ENCODE measurements at places on chromosomes 2 and 18.

GRCh38 chr2:186281726-186282125 is 204.3 kb upstream of the ZC3H15 start:
- peak; percentile 13 for DNase-seq

GRCh38 chr2:226256237-226256636 is 543.4 kb downstream of the IRS1 start:
- peak; percentile 68 for DNase-seq

- DNase-seq = peak; percentile 90
Measured at GRCh38 chr2:173101687-173102086, 26.0 kb downstream of the MAP3K20 start.

DNA sequence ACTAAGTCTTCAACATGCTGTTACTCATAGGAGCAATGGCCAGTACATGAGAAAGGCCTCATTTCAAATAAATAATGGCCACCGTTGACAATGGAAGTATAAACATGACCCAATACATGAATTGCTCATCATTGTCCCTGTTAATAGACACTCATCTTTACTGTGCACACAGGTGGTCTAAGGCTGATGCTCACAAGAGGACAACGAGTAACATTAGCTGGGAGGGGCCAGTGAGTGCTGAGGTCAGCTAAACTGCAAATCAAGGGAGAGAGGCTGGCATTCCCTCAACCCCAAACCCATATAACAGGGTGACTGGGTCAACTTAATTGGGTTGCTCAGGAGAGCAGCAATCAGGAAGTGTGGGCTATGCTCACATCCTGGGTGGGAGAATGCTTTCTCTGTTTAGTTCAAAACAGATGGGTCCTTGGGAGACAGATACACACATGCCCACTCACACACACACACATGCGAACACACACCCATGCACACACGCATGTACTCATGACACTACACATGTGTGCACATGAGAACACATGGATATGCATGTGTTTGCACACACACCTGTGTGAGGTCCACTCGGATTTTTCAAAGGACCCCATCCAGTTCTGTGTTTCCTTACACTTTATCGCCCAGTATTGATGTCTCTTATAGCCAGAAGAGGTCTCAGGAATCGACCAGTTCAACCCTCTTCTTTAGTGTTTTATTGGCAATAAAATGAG is 172.0 kb downstream of the INHBB start:
- no peak for DNase-seq

DNA sequence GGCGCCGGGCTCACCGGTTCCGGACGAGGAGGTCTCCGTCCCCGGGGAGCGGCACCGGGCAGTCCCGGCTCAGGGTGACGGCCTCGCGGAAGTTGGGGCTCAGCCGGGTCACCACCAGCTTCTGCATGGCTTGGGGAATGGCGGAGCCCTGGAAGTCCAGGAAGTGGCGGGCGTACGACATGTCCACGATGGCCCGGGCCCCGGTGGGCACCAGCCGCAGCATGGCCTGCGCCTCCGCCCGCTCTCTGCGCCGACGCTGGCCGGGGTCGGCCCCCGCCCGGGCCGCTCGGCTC is 157 bp downstream of the PTGR3 start:
- no peak for DNase-seq

- no peak for DNase-seq
Measured at GRCh38 chr2:50263728-50264127, 768.2 kb downstream of the NRXN1 start.

DNA sequence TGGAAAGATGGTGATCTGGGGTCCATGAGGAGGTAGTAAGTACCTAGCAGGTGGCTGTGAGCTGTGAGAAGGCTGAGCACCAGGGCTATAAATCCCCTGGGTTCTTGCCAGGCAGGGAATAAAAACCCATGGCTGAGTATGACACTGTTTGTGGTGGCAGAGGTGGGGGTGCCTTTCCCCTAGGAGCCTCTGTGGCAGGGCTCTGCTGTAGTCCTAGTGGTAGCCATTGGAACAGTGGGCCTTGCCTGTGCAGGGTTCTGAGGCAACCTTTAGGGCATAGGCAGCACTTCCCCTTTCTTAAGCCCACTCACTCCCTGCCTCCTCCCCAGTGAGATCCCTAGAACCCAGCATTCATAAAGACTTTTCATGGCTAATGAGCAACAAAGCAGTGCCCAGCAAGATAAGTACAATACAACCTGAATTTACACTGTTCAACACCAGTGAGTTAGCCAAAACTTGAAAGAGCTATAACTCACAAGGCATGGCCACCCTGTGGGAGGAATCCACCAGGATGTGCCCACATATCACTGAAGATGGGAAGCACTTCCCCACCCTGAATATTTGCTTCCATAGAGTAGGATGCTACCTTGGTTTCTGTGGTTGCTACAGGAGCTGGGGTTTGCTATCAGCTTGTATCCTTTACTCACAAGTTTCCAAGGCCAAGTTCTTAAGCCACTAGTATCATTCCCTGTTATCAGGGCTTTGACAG is 100.9 kb upstream of the NEUROD1 start:
- no peak for DNase-seq

DNA sequence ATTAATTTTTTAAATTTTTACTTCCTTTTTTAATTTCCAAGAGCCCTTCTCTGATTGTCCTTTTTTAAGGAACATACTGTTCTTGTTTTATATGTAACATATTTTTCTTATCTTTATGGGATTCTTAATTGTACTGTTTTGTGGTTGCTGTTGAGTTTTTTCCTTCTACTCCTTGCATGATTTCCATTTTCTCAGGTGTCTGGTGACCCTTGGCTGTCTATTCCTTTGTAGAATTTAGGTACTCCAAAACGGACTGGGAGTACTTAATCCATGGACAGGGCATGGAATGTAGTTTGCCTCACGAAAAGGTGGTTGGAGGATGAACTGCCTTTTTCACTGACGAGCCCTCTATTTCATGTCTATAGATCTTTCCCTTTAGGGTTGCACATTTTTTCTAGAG is 26.6 kb downstream of the TWSG1 start:
- no peak for DNase-seq

GRCh38 chr18:9575558-9575957 is 38.8 kb downstream of the PPP4R1 start:
- peak; percentile 97 for DNase-seq

- no peak for DNase-seq
Measured at GRCh38 chr2:240759459-240759858, 60.6 kb downstream of the KIF1A start.

- DNase-seq = no peak
Measured at GRCh38 chr2:183089192-183089851, 10.8 kb downstream of the DUSP19 start.

DNA sequence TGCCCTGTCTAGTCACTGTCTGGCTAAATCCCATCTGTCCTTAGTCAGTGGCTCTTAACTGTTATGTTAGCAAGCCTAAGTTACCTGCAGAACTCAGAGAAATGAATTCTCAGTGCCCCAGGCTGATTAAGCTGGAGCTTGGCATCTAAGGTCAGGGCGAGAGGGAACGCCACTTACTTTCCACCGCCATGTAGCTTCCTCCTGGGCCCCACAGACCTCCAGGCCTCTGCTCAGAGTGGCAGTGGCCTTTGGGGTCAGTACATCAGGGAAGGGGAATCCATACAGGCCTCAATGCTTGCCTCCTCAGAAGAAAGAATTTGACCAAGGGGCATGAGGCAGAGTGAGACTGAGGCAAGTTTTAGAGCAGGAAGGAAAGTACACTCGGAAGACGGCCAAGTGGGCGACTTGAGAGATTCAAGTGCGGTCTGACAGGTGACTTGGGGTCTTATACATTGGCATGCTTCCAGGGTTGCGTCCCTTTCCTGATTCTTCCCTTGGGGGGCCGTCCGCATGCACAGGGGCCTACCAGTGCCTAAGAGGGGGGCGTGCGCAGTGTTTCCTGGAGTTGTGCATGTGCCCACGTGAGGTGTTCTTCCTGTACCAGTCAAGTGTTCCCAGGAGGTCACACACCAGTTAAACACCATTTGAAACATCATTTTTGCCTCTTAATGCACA is 64.1 kb downstream of the EMILIN2 start:
- no peak for DNase-seq

DNA sequence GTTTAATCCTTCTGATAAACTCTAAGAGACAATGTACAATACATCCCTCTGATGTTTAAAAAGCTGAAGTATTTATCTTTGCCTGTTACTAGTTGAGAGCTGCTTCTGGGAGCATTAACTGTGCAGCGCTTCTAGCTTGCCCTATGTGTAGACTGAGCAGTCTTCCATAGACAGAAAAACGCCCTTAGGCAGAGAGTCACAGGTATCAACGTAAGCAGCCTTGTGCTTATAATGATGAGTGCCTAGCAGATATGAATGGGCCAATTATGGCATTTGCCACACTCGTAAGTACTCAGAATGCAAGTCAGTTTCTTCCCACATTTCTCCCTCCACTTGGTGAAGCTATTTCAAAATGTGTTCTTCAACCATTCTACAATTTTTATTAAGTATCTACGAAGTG is 731.1 kb upstream of the SLC8A1 start:
- DNase-seq = no peak

DNA sequence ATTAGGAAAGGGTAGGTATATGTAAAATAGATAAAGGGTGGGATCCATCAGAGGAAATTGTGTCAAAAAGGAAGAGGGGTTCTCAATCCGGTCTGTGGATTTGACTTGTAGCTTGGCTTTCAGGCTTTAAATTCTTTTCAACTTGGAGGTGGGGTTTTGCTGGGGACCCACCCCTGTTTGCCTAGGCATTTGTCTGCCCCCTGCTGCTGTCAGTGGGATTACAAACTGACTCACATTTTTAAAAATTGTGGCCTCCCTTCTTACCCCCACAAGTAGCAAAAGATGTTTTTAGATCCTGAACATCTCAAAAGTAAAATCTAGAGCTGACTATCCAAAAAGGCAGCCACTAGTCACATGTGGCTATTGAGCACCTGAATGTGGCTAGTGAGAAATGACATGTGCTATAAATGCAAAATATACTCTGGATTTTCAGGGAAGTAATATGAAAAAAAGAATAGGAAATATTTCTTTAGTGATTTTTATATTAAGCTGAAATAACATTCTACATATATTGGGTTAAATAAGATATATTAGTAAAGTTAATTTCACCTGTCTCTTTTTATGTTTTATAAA is 178.9 kb downstream of the GFPT1 start:
- DNase-seq = no peak

DNA sequence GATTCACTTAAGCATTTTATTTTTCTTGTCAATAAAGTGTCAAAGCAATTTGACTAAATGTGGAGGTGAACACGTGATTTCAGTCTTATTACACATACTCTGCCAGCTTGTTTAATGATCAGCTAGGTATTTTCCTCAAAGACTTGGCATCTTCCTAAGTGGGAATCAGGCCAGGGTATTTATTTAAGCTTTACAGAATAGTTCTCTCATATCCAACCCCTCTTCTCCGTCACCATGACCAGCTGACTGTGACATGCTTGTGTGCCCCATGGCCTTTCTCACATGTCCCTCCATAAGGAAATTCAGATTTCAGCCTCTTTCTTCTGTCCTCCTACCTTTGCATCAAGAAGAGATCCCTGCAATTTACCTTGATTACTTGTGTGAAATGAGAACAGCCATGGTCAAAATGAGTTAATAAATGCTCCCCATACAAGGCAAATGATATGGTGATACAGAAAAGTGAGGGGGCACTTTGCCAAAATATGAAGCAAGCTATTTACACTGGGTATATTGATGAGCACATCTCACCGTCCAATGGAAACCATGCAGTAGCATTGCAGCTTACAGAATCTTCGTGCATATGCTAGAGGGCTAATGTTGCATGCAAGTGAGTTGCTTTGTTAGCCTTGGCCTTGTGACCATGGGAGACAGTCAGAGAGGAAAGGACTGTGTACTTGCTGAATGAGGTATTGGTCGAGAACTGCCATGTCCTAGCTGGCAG is 202.2 kb downstream of the RNF152 start:
- no peak for DNase-seq
